Stimulated activated CD8-positive, alpha-beta memory T cell treated with anti-CD3 and anti-CD28 coated beads, Interleukin-4, amount 100 ng/mL, for 4 hours (primary cell): ENCODE measurements at places on chromosomes 3 and 15.

DNA sequence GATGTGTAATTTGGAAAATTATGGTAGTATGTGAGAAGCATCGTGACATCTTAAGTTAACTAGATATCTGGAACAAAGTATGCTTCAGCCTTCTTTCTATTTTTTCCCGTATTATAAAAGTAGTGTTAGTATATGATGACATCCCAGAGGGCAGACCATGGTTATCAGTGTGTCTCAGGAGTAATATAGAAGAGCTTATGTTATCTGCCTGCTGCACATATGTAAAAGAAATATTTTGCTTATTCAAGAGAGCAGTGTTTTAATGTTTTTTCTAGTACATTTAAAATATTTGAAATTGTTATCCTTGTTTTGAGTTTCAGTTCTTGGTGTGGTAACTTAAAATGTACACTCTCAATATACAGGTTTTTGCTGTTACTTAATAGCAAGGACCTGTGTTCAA is 24.1 kb downstream of the PLCL2 start:
- DNase-seq = no peak

DNA sequence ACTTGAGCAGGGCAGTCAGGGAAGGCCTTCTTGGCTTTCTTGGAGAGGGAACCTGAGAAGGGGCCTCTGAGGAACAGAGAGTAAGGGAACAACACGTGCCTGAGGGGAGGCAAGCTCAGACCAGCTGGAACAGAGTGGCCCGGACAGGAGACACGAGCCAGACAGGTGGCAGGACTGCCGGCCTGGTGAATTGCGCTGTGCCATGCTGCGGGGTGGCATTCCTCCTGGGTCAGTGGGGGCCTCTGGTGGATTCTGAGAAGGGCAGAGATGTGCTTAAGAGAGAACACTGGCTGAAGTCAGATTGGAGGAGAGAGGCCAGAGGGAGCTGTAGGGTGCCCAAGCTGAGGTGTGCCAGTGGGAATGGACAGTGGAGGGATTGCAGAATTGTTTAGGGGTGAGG is 4.9 kb downstream of the CHAC1 start:
- DNase-seq = no peak

DNA sequence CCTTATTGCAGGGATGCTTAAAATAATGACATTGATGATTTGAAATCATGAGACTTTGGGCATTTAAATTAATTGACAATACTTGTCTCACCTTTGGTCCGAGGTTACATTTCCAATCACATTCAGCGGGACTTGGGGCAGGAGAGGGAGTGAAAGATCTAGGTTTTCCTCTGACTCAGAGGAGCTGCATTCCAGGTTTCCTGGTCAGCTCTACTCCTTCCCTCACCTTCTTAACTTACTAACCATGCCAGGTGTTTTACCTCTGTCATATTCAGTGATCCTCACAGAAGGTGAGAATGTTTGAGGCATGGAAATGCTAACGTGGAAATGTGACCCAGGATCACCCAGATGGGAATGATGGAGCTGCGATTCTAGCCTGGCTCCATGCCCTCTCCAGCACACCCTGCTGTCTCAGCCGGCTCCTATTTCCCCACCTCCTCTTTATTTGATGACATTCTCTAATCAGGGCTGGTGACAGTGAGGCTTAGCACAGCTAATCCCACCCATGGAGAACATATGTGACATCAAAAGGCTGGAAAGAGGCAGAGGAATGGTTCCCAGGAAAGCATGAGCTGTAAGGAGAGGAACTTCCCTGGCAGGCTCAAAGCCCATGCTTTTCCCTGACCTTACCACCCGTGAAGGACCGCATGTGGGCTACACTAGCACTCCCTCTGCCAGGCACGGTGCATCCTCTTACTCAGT is 38.7 kb downstream of the THSD4 start:
- no peak for DNase-seq

DNA sequence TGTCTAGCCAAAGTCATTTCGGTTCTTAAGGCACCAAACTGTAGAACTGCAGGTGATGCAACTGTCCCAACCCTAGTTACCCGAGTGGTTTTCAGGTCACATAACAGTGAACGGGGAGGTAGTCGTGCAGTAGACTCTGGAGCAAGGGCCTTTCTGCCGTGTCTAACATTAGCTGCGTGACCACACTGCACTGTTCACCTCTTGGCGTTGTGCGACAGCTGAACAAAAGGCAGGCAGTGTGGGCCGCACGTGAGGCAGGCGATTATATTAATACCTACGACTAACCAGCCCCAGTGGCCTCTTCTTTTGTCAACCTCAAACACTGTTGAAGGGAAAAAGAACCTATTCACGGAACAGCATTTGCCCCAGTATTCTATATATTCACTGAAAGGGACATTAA is 2.8 kb downstream of the LRRN1 start:
- DNase-seq = no peak

- DNase-seq = no peak
Observed at GRCh38 chr3:157752554-157752953, 249.3 kb upstream of the VEPH1 start.

DNA sequence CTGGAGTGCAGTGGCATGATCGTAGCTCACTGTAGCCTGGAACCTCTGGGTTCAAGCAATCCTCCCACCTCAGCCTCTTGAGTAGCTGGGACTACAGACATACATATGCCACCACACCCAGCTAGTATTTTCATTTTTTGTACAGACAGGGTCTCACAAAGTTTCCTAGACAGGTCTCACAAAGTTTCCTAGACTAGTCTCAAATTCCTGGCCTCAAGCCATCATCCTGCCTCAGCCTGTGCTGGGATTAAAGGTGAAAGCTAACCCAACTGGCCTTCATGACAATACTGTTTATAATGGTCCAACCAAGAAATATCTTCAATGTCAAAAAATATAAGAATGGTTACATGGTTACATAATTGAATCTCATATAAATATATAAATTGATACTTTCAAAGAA is 24.0 kb downstream of the GPR176 start:
- no peak for DNase-seq

GRCh38 chr3:58383476-58383875 is 50.2 kb downstream of the PDHB start:
- DNase-seq = no peak

DNA sequence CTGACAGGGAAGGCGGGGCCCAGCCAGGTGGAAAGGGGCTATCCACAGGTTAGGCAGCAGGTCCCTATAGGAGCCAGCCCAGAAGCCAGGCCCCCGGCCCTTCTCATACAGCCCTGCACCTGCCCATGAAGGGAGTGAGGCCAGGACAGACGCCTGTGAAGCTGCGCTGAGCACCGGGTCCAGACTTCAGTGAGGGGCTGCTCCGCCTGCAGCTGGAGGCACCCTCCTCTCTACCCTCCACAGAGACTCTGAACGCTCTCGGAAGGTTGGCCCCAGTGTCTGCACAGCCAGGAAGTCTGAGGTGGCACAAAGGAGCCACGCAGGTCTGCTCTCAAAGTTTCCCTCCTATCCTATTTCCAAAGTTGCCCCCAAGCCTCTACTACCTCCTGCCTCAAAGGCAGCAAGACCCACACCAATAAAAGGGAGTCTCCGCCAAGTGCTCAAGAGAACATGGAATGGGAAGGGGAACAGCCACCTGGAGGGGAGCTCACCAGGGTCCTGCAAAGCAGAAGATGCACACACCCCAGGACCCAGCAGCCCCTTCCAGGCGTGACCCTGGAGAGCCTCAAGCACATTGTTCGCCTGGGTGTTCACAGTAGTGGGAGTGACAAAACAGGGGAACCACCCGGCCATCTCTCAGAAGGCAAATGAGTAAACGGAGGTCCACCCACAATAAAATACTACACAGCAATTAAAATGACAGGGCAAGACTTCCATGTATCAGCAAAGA is 19.5 kb downstream of the XXYLT1 start:
- no peak for DNase-seq
